Activated T-cell treated with anti-CD3 and anti-CD28 coated beads, Interleukin-2, amount 50 U/mL, for 72 hours (primary cell): ENCODE measurements at places on chromosomes 2 and 18.
A peak's percentile ranks its signal among the peaks of the same experiment; 100 is the strongest.

- DNase-seq: no peak
These were observed 21.7 kb upstream of the ATL2 start for GRCh38 chr2:38398739-38399138.

DNA sequence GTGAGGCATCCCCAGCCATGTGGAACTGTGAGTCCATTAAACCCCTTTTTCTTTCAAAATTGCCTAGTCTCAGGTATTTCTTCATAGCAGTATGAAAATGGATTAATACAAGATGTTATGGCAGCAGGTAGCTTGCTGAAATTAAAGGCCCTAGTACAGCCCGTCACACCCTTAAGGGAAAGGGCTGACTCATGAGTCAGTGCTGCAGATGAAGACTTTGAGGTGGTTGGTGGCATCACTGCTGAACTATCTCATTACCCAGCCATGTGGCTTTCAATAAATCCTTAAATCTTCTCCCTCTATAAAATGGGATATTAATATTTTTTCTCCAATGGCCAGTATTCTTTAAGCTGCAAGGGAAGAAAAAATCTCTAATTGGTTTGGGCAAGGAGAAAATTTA, 226.1 kb upstream of the CCDC68 start:
- no peak for DNase-seq

- no peak for DNase-seq
These were observed 36.9 kb downstream of the CNGA3 start for GRCh38 chr2:98383166-98383565.

GRCh38 chr2:52964916-52965530, 802.6 kb upstream of the CHAC2 start:
- no peak for DNase-seq

DNA sequence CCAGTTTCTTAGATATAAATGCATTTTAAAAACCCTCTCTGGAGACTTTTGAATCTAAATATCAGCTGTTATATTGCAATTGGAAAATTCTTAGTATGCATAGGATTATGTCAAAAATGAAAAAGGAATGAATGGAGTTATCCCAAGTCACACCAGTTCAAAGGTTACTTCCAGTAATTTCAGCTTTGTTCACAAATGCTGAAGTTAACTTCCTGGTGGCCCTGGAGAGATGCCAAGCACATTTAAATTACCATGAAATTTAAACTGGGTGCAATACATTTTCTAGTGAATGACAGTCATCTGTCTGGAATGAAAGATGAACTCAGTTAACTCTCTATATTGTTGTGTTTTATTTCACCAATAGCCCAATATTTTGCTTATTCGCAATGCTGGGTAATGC, 753.9 kb downstream of the SUCLG1 start:
- DNase-seq: no peak

GRCh38 chr18:42619771-42620170, 495.7 kb downstream of the RIT2 start:
- no peak for DNase-seq

DNA sequence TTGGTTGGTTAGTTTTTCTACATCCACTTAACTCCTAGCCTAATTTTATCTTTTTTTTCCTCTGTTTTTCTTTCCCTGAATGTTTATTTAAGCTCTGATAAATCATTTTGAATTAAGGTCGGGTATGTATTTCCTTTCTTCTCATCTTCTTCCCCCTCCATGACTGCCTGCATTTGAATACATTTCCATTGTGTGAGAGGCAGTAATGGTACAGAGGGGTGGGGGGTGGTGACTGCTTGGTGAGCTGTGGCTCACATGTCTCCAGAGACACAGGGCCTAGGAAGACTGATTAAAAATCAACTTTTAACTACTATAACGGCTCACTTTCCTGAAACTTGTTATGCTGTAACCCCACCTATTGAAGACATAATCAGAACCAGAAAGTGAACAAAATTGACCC, 58.0 kb downstream of the NEDD4L start:
- no peak for DNase-seq

DNA sequence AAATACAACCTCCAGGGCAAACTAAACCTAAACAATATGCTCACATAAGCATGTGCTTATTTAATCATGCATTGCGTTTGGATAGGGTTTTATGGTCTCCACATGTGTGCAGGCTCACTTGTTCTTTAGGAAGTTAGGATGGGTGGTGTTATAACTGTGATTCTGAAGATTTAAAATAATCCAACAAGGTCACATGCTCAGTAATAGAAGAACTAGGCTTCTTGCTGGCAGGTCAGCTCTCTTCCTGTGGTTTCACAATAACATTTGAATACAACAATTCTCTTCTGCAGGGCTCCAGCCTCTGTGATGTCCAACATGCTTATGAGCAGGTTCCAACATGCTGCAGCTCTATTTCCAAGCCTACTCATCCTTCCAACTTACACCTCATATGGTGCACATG, 84.0 kb downstream of the MYL12B start:
- no peak for DNase-seq

DNA sequence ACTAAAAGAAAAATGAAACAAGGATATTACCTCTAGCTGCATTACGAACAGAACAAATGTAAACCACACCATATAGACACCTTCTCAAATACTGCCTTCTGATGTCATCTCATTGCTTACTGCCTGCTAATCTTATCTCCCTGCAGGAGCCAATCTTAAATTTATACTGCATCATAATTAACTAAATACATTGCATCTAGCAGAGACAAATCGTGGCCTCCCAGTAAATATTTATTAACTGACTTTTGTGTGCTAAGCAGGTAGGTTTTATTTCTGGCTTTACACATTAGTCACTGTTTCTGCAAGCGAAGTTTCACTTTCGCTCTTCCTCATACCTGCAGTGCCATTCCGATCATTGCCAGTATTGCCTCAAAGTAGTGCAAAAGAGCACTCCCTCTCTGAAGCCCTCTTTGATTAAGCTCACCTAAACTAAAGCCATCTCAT, 67.5 kb downstream of the SPATS2L start:
- peak; percentile 51 for DNase-seq

- no peak for DNase-seq
These were observed 65.4 kb upstream of the BZW1 start for GRCh38 chr2:200746301-200746700.

- DNase-seq: no peak
These were observed 84.4 kb upstream of the SIX2 start for GRCh38 chr2:45093663-45094062.

DNA sequence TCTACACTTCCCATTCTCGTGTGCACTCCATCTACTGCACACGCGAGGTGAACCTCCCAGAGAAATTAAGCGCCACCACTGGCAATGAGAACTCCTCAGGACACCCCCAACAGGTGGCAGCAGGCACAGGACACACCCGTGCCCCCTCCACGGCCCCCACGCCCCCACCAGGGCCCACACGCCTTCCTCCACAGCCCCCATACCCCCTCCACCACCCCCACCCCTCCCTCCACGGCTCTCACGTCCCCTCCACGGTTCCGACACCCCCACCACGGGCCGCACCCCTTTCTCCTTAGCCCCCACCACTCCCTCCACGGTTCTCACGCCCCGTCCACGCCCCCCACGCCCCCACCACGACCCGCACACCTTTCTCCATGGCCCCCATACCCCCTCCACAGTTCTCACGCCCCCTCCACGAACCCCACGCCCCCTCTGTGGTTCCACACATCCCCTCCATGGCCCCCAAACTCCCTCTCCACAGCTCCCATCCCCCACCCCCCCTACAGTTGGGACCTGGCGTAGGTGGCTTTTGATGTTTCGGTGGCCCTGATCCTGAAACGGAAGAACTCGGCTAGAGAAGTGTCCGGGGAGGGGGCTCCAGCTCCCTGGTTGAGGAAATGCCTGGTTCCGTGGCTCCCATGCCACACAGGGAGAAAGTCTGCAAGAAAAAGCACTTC, 110.8 kb downstream of the ZNF516 start:
- no peak for DNase-seq

DNA sequence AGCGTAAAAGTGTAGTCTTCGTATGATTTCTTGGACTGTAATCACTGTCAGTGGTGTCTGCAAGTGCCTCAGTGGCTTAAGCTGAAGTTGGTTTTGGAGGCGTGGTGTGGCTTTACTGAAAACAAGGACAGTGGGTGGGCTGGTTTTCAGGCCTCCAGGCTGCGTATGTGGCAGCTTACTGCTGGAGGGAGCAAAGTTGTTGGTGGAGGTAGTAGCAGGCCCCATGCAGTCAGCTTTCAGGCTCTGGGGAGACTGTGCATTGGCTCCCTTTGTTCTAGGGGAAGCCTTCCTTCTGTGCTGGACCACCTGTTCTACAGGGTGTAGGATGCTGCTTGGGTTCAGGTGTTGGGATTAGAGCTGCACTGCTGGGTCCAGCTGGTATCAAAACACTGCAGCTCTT, 91.6 kb downstream of the NCK2 start:
- no peak for DNase-seq

- no peak for DNase-seq
These were observed 61.9 kb upstream of the TSPYL6 start for GRCh38 chr2:54317973-54318372.

DNA sequence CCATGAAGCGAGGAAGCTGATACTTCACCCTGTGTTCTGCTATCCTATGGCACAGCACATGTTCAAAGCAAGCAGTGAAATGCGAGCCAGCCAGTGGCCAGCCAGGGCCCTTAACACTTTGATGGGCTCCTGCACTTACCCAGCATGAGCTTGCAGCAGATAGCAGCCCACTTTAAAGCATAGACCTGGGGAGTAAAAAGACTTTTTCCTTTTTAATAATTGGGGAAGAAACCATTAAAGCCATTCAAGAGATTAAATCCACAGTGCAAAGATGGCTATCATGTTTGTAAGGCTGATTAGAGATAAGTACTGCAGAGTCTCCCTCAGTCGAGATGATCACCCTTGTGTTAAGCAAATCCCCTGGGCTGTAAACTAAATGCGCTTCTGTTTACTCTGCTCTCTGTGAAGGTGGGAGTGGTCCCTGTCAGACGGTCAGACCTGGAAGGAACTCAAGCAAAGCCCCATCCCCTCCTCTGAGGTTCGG, 15.7 kb downstream of the CCBE1 start:
- no peak for DNase-seq

- DNase-seq: no peak
These were observed 72.3 kb downstream of the SMAD7 start for GRCh38 chr18:48878471-48878870.

DNA sequence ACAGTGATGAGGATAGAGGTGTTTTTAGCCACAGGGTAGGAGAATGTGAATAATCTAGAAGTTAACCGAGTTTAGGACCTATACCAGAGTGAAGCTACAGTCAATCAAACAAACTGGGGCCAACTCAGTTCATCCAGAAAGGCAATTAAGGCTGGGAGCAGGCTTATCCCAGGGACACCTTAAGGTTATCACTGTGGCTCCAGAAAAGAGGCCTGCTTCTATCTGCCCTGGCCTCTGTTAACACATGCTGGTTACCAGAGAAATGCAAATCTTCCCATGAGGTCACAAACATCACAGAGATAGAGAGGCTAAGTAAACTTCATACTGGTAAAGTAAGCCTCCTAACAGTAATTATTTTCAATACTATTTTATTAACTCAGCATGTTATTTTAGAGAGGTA, 93.2 kb upstream of the GRB14 start:
- DNase-seq: no peak

- DNase-seq: peak; percentile 24
These were observed 39.9 kb upstream of the CDC42EP3 start for GRCh38 chr2:37711308-37711731.

DNA sequence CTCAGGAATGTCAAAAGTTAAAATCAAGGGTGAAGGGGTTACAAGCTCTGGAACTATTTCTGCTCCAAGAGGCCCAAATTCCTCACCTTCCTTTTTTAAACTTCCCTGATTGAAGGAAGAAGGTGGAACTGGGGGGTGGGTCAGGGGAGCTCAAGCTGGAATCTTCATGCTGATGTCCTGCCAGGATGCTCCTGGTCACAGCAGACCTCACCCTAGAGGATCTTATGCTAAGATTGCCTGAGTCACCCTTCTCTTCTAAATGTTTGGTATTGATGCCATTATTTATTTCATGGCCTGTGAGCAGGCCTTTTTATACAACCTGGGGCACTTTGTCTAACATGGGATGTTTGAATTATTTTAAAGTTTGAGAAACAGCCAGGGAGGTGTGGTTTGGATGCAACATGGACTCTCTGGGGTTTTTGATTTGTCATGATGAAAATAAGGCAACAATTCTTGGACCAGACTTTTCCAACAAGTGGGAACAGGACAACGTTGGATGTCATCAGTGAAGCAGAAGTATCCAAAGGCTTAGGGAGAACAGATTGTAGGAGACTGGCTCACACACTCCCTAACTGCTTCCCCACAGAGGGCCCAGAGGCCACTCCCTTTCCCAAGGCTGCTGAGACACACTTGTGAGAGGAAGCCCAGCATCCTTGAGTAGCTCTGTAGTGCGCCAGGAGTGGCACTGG, 420.2 kb upstream of the MEX3C start:
- no peak for DNase-seq

GRCh38 chr2:138474100-138474825, 27.3 kb upstream of the SPOPL start:
- DNase-seq: no peak

GRCh38 chr2:182745061-182745460, 29.0 kb downstream of the DNAJC10 start:
- no peak for DNase-seq

DNA sequence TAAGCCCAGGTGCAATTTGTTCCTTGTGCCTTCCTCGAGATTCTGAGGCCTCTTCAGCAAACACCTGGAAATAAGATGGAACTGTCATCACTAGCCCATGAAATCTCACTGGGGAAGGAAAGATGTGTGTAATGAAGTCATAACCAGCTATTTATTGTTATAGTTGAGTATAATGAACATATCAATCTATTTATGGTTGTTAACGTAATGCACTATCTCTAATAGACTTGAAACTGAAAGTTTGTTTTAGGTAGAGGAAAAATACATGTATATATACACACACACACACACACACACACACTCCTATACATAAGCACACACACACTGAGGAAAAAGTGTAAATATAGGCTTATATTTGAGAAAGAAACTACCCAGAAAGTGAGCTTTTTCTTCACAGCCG, 62.8 kb downstream of the UGGT1 start:
- no peak for DNase-seq

DNA sequence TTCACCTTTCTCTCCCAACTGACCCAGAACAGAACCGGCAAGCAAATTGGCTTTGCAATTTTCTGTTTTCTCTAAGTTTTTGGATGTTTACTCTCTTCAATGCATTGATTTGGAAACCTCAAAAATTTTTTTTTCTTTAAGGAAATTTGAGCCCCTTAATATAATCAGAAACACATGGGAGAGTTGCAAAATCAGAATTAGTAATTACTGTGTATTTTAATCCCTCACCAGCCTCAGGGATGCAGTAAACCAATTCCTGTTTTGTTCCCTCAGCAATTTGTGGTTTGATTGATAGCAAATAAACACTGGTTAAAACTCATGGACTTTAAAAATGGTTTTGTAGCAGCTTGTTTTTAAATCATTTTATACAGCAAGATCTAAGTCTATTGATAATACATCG, 281.5 kb downstream of the NEDD4L start:
- no peak for DNase-seq

DNA sequence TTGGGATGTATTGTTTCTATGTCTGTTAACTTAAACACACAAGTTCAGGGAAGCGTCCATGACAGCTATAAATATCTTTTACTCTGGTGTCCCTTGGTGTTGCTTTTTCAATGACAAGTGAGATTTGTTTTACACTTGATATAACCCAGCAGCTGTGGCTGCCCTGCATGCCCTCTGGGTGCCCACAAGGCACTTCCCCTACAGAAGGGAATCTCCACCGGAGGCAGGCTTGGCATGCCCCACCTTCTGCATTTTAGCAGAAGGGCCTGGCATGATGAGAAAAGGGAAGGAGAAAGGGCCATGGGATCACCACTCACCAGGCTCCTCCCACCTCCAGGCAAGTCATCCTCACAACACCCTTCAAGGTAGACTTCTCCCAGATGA, 68.7 kb downstream of the TMEM247 start:
- DNase-seq: no peak

- no peak for DNase-seq
These were observed 40.9 kb downstream of the RBBP8 start for GRCh38 chr18:22974001-22974400.
